Activated CD8-positive, alpha-beta T cell treated with anti-CD3 and anti-CD28 coated beads, Interleukin-2, amount 10 ng/mL, durations not matched to agents 7 days and 5 days (primary cell): ENCODE measurements at places on chromosomes 16 and 17.
A peak's percentile ranks its signal among the peaks of the same experiment; 100 is the strongest.

GRCh38 chr17:65028545-65028843, 28.0 kb downstream of the GNA13 start:
- DNase-seq = no peak

- peak; percentile 92 for DNase-seq
These were observed 324.7 kb downstream of the SEC14L1 start for GRCh38 chr17:77465358-77466041.

DNA sequence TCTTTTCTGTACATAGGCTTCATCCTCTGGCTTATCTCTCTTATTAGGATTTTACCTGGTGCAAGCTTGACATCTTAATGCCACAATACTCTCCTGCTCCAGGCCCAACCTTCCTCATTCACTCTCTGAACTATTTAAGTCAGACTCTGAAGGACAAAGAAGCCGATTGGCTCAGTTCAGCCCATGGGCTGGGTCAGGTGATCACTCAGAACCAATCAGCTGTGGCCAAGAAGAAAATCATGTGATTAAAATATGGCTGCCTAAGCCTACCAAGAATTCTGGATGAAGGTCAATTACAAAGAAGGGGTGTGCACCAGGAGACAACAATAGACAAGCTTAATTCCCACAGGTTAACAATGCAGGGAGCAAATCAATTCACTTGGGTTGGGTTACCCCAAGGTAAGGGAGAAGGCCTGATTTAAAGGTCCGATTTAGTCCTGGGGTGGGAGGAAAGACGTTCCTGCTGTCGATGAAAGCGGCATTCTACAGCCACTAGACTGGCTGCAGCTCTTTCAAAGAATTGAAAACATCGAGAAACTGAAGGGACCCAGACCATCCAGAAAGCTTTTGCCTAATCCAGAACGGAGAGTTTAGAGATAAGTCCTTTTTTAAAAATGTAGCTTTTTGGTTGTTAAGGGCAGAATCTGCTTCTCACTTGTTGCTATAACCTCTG, 42.9 kb upstream of the NFAT5 start:
- no peak for DNase-seq

- peak; percentile 38 for DNase-seq
These were observed 13.0 kb downstream of the RARA start for GRCh38 chr17:40321961-40322357.

GRCh38 chr16:47371271-47372014, 89.4 kb downstream of the ITFG1 start:
- DNase-seq = no peak

- no peak for DNase-seq
These were observed 36.1 kb downstream of the HNF1B start for GRCh38 chr17:37708616-37709212.

DNA sequence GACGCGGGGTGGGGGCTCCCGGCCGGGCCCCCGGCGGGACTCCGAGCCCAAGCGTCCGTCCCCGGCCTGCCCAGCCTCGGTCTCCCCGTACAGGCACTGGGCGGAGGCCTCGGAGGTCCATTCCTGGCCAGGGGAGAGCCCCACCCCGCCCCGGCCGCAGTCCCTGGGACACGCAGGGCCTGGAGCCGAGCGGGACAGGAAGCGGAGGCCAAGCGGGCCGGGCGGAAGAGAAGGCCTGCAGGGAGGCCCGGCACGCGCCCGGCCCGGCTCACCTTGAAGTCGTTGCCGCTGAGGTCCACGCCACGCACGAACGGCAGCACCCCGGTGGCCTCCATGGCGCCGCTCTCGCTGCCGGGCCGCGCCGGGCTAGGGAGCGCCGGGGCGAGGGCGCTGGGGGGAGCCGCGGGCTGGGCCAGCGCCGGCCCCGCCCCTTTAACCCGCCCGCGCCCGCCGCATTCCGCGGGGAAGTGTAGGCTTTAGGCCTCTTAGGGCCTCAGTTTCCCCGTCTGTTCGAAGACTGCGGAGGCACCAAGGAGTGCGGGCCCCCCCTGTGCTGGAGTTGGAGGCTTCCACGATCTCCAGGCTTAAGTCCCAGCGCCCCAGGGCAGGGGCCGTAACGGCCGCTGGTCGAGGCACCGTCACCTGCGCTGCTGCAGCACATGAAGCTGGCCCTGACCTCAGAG, at the start of gene FLII:
Gene FLII, minus strand, starts transcription at position 383 of the 683 bp plus-strand sequence. Its CDS starts 48 bp downstream, at position 335.
- peak; percentile 54 for DNase-seq

DNA sequence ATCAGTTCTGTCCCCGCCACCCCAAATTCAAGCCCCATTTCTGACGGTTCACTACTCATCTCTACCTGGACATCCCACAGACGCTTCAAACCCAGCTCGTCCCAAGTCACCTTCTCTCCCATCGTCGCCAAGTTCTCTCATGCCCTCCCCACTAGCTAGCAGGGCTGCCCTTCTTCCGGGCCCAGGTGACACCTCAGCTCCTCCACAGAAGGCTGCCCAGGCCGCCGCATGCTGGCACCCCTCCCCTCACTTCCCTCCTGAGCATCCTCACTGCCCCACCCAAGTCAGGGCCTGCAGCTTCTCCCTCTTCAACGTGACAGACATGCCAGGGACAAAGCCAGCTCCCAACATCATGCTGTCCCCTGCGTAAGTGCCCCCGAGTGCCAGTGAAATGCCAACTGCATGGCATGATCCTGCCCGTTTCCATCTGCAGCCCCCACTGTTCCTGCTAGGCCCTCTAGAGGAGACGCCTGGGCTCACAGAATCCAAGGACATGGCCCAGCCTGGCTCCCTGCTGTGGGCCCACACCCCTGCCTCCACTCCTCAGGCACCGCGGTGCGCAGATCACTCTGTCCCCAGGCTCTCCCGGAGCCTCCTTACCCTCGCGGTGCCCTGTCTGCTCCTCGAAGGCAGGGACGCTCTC, 5.9 kb downstream of the CYB561 start:
- no peak for DNase-seq

DNA sequence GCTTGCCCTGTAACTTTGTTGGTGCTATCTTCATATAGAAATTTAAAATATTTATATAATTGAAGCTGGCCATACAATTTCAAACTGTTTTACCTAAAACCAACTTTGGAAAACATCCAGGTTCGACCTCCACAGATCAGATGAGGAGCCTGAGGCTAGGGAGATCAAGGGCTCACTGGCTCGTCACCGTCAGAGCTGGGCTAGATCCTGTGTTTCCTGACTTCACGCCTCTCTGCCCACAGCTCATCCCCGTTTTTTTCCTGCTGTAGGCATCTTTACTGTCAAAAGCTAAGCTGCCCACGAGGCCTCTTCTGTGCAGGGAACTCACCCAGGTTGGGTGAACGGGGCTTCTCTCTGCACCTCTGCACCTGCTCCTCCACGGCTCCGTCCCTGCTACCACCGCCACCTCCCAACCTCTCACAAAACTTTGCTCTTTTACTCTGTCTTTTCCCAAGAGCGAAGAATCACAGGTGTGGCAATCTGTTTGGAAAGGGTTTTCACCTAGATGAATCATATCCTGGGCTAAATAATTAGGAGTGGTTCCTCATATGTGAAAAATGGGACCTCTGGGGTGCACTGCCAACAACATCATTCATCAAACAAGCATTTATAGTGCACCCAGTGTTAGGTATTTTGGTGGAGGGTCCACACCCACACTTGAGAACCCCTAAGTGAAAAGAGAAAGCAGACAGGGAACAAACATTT, 24.8 kb upstream of the KDM6B start:
- DNase-seq = no peak

DNA sequence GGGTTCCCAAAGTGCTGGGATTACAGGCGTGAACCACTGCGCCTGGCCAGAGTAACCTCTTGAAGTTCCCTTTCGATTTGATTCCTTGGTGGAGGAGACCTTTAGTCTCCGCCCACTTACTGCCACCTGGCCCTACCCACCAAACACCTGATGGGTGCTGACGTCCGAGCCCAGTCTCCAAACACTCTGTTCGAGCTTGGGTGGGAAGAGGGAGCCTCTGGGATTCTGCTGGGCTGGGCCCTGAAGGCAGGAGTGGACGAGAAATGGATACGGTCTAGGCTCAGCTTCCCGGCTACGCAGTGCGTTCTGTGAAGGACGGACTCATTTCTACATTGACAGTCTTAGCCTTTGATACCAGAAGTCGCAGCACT, 870 bp upstream of the ITGA3 start:
- DNase-seq = no peak

DNA sequence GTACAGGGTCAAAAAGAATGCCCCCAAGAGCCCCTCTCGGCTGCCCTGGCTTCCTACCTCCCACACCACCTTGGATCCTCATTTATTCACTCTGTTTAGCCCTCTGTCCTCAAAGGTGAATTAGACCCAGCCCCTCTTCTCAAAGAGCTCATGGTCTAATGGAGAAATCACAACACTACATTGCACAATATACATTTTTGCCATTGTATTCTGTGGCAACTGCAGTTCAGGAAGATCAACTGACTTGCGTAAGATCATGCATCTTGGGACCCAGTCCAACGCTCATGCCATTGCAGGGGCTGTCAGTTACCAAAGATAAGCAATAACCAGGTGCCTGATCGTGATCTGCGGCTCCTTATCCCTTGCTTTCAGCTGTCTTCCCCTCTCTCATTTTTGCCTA, 1.4 kb downstream of the KRT38 start:
- DNase-seq = no peak

DNA sequence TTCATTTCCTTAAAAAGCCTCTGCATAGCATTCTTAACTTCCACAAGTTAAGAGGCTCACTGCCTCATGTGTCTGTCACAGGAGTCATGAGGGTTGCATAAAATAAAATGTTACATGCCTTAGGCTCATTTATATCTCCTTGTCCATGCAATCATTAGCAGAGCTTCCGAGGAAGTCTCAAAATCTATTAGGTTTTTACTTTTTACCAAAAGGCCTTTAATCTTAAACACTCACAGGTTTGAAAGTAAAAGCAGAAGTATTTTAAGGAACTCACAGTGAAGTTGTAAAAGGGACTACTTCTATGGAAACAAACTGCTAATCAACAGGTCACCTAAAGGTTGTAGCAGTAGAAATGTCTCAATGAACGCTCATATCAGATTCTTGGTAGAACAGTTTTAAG, 5.2 kb upstream of the ATP6V0A1 start:
- DNase-seq = no peak

GRCh38 chr16:2152695-2153506, 2.7 kb upstream of the TRAF7 start:
- DNase-seq = no peak

DNA sequence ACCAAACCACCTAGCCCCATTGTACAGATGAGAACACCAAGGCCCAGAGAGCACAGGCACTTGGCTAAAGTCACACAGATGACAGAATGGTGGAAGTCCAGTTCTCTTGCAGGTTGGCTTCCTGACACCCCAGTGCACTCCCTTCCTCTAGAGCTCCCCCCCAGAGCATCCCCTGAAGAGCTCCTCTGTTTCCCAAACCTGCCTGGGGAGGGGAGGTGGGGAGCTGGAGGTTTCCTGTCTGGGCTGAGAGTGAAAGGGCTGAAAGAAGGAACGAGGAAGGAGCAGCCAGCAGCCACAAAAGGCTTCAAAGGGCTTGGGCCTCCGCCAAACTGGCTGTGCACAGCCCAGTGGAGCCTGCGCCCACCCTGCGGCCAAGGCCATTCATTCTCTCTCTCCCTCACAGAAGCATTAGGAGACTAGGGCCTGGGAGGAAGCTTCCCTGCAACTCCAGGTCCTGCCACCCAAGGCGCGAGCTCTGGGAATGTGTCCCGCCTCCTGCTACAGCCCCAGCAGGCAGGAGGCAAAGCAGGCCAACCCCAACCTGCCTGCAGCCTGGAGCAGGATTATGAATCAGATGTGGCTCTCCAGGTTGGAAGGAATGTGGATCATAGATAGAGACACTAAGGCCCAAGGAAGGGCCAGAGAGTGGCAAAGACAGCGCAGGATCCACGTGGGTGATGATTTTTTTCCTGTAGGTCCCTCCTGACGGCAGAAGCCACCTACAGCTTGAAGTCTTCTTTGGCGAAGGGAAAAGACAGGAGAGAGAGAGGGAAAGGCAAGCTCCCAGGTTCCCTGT, 913 bp downstream of the SLC13A5 start:
- no peak for DNase-seq

DNA sequence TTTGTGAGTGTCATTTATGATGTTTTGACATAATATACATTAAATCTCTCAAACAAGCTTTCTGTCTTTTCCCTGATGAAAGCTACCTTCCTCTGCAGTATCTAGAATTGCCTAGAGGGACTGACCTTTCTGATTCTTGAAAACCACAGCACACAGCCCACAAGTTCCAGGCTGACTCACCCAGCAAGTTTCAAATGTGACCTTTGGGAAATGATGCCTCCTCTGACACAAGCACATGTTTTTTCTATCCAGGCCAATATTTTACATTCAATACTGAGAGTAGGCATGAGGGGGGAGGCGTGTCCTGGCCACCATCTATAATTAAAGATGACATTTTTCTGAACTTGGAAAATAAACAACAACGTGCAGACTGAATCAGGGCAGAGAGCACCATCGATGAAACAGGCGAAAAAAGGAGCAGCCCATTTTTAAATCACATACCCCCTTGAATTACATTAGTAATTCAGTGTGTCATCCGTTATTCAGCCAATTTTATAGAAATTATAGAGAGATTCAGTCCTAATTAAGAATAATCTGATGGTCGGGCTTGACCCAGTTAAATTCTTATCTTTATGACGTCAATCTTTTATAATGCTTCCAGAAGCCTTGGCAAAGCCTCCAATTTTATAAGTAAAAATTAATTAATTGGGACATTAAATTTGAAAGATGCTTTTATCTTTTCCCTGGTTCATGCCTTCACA, 292.6 kb upstream of the CDH11 start:
- DNase-seq = no peak

- DNase-seq = no peak
These were observed 49.9 kb downstream of the TEX14 start for GRCh38 chr17:58641887-58642311.

GRCh38 chr16:2443555-2443954, 14.3 kb downstream of the CCNF start:
- DNase-seq = no peak

GRCh38 chr17:59383893-59384292, 52.4 kb downstream of the YPEL2 start:
- DNase-seq = no peak

DNA sequence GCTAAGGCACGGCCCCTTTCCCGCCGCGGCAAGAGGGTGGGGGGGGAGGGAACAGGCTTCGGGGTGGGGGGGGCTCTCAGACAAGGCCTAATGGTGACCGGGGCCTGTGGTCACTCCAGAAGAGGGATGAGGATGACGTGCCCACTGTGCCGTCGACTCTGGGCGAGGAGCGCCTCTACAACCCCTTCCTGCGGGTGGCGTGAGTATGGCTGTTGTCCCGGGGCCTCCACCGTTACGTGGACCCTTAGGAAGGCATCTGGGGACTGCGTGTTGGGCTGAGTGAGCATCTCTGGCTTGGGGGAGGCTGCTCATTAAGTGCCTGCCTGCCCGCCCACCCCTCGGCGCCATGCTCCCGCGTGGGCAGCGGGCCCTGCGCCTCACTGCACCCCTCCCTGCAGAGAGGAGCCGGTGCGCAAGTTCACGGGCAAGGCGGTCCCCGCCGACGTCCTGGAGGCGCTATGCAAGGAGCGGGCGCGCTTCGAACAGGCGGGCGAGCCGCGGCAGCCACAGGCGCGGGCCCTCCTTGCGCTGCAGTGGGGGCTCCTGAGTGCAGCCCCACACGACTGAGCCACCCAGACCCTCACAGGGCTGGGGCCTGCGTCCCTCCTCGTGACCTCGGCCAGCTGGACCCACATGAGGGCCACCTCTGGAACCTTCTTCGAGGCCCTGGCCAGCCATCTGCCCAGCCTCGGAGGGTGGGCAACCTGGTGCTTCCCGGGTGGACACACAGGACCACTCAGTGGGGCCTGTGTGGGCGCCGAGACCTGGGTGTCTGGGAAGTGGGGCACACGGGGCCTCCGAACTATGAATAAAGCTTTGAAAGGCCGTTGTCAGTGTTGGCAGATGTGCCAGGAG, 2.2 kb downstream of the HAGHL start:
- no peak for DNase-seq

GRCh38 chr17:19287651-19288050, 50.5 kb downstream of the EPN2 start:
- no peak for DNase-seq

- DNase-seq = no peak
These were observed 81.1 kb downstream of the TNRC6C start for GRCh38 chr17:78039581-78039980.
